ENCODE measurements at places on chromosomes 1 and 21. TPM values are rescaled to one million over a fixed set of nuclear protein-coding genes. Genes with fewer than 3 reads are reported as not detected.

- no peak overlapping the region for H3K27ac ChIP-seq
- no peak overlapping the region for H3K4me3 ChIP-seq
- no peak for DNase-seq
- no peaks in the 10 kb centered on the region for H3K4me1 ChIP-seq
- H3K36me3 ChIP-seq, result no peaks in the 10 kb centered on the region
These were observed 305.3 kb downstream of the KCNT2 start for GRCh38 chr1:196302981-196303380.

Gene SPRR3
- 8.3 TPM for polyA plus RNA-seq

DNA sequence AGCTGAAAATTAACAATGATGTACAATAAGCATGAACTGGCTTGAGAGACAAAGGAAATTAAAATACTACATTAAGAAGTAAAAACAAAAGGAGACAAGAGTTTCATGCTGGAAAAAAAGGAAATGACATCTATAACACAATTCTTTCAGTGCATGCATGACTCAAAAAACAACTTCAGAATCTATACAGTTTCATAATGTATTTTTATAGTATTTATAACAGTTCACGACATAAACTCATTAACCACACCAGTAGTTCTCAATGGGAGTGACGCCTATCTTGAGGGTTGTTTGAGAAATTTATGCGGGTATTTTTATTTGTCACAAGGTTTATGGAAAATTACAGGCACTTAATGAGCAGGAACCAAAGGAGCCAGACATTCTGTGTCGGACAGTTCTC, 168.5 kb downstream of the SMYD3 start:
- no peak overlapping the region for H3K27ac ChIP-seq
- H3K4me3 ChIP-seq, result no peak overlapping the region
- H3K4me1 ChIP-seq, result no peaks in the 10 kb centered on the region
- H3K36me3 ChIP-seq, result no peaks in the 10 kb centered on the region
- DNase-seq, result no peak

- no peak overlapping the region for H3K4me3 ChIP-seq
- no peak overlapping the region for H3K27ac ChIP-seq
- H3K36me3 ChIP-seq, result no peaks in the 10 kb centered on the region
- H3K4me1 ChIP-seq, result no peaks in the 10 kb centered on the region
These were observed 37.2 kb upstream of the ST6GALNAC3 start for GRCh38 chr1:76037324-76037723.

Gene MACF1
- 84.8 TPM for polyA plus RNA-seq

- H3K36me3 ChIP-seq, result no peaks in the 10 kb centered on the region
- H3K4me1 ChIP-seq, result peaks cover 26% of the 10 kb centered on the region
- no peak overlapping the region for H3K27ac ChIP-seq
- no peak overlapping the region for H3K4me3 ChIP-seq
- H3K27me3 ChIP-seq, result peaks cover 5% of the 10 kb centered on the region
- no peak for DNase-seq
These were observed 25.4 kb downstream of the CHD5 start for GRCh38 chr1:6154525-6155319.

Gene HAO2
- polyA plus RNA-seq, result not detected

DNA sequence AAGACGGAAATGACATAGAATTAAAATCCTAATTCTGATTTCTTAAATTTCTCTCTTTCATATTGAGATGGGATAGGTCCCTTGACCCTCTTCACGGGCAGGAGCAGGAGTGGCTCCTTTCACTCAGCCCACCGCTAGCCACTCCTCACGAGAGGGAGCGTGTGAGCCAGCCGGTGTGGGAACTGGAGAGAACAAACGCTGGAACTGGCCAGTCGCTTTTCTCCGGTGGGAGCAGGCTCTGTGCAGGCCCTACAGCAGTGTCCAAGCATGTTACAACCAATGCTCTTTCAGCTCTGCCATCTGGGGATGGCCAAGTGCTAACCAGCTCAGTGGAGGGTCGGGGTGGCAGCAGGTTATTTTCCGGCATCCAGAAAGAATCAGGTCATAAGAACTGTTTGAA, 815.5 kb upstream of the ADGRL4 start:
- H3K4me3 ChIP-seq, result no peak overlapping the region
- no peak for DNase-seq
- H3K27ac ChIP-seq, result no peak overlapping the region
- H3K4me1 ChIP-seq, result no peaks in the 10 kb centered on the region
- H3K27me3 ChIP-seq, result no peaks in the 10 kb centered on the region
- no peaks in the 10 kb centered on the region for H3K36me3 ChIP-seq

DNA sequence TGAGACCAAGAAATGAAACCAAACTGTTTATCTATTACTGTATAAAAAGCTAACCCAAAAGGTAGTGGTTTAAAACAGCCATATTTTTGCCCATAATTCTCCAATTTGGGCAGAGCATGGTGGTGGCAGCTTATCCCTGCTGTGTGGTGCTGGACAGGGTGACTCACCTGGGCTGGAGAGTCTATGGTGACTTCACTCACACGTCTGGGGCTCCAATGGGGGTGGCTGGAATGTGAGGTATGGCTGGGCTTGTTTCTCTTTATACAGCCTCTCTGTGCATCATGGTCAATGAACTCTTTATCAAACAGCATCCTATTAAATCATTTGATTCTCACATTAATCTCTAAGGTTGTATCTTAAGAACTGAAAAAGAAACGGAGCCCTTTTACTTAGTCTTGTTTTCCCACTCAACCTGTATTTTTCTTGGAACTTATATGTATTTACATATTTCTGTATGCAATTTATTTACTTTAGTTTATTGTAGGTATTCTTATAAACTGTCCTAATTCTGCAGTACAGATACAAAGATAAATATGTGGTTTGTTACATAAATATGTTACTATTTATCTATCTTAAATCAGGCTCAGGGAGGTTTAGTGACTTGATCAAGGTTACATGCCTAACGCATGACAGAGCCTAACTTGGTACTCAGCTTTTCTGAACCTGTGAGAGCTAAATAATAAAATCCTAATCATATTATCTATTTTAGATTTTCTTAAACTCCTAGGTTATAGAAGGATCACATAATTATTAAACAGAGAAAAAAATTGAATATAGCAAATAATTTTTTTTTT, 37.5 kb upstream of the WLS start:
- H3K4me3 ChIP-seq, result no peak overlapping the region
- H3K4me1 ChIP-seq, result peaks cover 5% of the 10 kb centered on the region
- H3K36me3 ChIP-seq, result no peaks in the 10 kb centered on the region
- no peak overlapping the region for H3K27ac ChIP-seq

Gene PLD5
- 6.9 TPM for polyA plus RNA-seq

Gene GPR37L1
- 0.01 TPM for polyA plus RNA-seq

DNA sequence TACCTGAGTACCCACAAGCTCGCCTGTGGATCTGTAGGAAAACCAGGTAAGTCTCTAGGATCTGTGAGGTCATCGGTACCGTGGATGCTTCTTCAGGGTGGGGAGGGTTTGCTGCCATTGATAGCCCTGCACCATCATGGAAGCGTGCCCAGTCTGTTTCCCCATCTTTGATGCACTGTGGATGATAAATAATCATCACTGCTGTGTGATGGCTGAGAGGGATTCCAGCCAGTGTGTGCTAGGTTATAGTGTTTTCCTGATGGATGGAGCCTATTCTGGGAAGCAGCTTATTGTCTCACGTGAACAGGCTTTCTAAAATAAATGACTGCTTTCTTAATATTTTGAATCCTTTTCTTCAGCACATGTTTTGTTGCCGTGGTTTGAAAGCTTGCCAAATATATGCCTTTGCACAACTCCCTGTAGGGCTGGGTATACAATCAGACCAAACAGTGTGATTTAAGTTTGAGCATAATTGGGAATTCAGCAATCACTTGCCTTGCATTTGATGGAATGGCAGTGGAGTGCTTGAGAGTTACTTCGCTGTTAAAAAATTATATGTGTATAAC, 113.8 kb downstream of the CAMTA1 start:
- no peaks in the 10 kb centered on the region for H3K4me1 ChIP-seq
- H3K27me3 ChIP-seq, result no peaks in the 10 kb centered on the region
- no peaks in the 10 kb centered on the region for H3K36me3 ChIP-seq
- H3K4me3 ChIP-seq, result no peak overlapping the region
- DNase-seq, result no peak

DNA sequence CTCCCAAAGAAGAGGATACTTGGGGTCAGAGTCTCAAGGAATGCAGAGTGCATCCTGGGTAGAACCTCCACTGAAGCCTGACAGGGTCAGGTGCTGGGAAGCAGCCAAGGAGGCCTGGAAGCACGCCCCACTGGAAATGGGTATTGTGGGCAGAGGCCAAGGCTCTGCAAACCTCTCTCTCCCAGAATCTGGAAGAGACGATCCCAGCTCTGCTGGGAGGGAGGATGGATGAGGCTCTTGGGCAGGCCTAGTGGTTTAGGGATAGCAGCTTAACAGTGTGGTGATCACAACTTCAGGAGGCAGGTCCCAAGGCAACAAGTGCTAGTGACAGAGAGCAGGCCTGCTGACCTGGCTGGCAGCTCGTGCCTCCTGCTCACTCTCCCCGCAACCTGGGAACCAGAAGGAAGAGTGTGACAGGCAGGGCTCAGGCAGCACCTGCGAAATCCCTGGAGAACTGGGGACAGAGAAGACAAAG, 641.0 kb downstream of the PLPP3 start:
- no peaks in the 10 kb centered on the region for H3K36me3 ChIP-seq
- H3K4me3 ChIP-seq, result no peak overlapping the region
- H3K27me3 ChIP-seq, result no peaks in the 10 kb centered on the region
- no peaks in the 10 kb centered on the region for H3K4me1 ChIP-seq
- H3K27ac ChIP-seq, result no peak overlapping the region
- DNase-seq, result no peak

DNA sequence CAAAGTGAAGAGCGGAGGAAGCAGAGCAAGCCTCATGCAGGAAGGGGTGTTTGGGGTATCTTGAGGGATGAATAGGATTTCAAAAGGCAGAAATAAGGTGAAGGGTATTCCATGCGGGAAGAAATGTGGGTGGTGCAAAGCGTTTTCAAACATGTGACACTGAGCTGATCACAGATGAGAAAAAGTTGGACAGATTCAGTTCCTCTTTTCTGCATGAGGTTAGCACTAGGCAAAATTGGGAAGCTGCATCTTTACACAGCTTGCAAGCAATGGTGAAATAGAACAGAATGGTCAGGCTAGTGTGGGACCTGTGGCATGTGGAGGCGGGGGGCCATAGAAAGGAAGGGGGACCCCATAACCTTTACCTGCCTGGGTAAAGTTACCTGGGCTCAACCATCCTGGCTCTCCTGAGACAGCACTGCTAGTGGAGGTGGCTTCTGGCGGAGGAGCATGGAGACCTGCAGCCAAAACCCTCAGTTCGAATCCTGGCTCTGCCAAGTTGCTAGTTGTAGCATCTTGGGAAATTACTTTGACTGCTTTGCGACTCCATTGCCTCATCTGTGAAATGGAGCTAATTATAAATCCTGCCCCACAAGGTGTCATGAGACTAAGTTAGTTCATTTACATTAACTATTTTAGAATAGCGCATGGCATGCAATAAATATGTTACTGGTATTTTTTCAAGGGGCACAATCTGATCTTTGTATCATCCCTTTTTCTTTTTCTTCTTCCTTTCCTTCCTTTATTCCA, 16.4 kb downstream of the KCNA10 start:
- DNase-seq, result no peak
- H3K27me3 ChIP-seq, result peaks cover 24% of the 10 kb centered on the region
- H3K27ac ChIP-seq, result no peak overlapping the region

DNA sequence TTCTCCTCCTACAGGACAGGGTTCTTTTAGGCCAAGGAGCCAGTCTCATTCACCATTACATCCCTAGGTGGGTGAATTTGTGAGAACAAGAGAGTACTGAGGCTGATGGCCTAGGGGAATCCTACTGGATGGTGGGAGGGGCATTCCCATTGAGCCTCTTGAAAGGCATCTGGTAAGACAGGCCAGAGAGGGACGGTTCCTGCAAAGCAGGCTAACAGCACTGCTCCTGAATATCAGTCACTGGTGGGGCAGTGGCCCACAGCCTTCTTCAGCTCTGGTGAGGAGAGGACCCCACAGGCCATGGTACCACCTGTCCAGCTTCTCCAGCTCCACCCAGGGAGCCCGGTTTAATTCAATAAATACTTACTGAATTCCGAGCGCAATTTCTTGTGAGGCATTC, 125.9 kb upstream of the EDN2 start:
- no peaks in the 10 kb centered on the region for H3K36me3 ChIP-seq
- H3K27me3 ChIP-seq, result no peaks in the 10 kb centered on the region
- DNase-seq, result no peak
- H3K4me3 ChIP-seq, result no peak overlapping the region

Gene SLC2A1
- polyA plus RNA-seq, result 580 TPM

DNA sequence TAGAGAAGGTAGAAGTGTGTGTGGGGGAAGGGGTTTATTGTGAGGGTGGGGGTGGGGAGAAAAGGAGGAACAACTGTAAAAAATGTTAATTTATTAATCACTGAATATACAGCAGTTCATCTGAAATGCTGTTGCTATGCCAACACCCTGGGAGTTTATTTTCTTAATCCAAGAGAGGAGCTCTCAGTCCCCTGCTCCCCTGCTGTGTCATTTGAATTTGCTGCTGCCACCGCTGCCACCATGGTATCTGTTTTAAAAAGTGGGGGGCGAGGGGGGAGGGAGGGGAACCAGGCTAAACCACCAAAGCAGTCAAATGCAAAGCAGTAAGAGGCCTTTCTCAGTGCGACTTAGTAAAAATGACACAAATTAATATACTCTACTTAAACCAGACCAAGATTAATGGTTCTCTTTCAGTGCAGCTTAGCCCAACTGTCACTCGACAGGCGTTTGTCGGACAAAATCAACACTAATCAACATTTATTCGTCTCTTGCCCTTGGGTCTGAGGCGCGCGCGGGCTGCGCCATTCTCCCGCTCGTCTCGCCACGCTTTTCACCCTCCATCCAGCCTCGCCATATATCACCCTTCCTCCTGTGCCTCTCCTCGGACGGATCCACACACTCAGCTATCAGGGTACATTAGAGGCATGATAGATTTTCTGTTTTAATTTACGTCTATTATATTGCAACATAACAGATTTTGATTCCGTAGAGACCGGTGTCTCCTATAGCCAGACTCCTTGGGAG, 76.2 kb downstream of the PBX1 start:
- H3K4me1 ChIP-seq, result peaks cover 13% of the 10 kb centered on the region
- H3K4me3 ChIP-seq, result no peak overlapping the region
- no peaks in the 10 kb centered on the region for H3K36me3 ChIP-seq

DNA sequence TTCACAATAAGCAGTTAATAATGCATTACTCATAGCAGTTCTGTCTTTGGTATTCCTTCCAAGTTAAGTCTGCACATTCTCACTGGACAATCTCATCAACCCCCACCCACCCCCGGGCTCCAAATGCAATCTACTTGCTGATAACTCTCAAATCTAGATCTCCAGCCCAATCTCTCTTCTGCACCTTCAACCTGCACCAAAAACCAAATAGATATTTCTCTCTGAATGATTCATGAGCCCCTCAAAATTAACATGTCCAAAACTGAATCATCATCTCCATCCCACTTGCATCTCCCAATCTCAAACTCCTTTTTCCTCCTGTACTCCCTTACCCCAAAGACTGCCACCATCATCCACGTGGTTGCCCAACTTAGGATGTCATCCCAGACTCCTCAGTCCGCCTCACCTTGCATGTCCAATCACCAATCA, 2.7 kb downstream of the DOCK7 start:
- DNase-seq, result no peak
- no peaks in the 10 kb centered on the region for H3K27me3 ChIP-seq
- H3K4me3 ChIP-seq, result no peak overlapping the region
- no peak overlapping the region for H3K27ac ChIP-seq

- H3K4me3 ChIP-seq, result no peak overlapping the region
- peaks cover 43% of the 10 kb centered on the region for H3K4me1 ChIP-seq
- no peak overlapping the region for H3K27ac ChIP-seq
- peaks cover 10% of the 10 kb centered on the region for H3K36me3 ChIP-seq
- no peak for DNase-seq
These were observed 8.2 kb downstream of the VANGL1 start for GRCh38 chr1:115649964-115650363.

- H3K36me3 ChIP-seq, result no peaks in the 10 kb centered on the region
- no peak overlapping the region for H3K27ac ChIP-seq
- no peaks in the 10 kb centered on the region for H3K27me3 ChIP-seq
- peaks cover 9% of the 10 kb centered on the region for H3K4me1 ChIP-seq
These were observed 6.9 kb upstream of the PIGR start for GRCh38 chr1:206953126-206953525.

- peaks cover 32% of the 10 kb centered on the region for H3K4me1 ChIP-seq
- H3K4me3 ChIP-seq, result peak overlapping the region; percentile 91
These were observed 712 bp downstream of the DEGS1 start for GRCh38 chr1:224183591-224184312.
